ENCODE measurements at places on chromosomes 6 and 20.

DNA sequence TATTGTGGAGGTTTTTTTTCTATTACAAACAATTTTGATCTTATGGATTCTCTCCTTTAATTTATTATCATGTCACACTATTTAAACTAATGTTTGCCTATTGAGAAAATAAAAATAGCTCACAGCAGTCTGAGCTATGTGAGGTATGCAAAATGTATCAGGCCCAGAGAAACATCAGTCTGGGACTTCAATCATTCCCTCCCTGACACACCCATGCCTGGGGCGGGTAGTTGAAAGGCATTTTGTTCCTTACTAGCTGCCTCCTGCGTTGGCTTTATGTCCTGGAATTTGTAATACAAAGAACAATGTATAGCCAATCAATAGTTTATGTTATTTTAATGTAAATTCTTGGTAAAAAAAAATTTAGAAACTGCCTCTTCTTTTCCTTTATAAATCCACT, 403.3 kb downstream of the EPM2A start:
- no peak for DNase-seq

- no peak for DNase-seq
Measured at GRCh38 chr6:24545183-24545582, 50.4 kb downstream of the ALDH5A1 start.

- no peak for DNase-seq
Measured at GRCh38 chr20:13305284-13305683, 84.2 kb downstream of the ISM1 start.

DNA sequence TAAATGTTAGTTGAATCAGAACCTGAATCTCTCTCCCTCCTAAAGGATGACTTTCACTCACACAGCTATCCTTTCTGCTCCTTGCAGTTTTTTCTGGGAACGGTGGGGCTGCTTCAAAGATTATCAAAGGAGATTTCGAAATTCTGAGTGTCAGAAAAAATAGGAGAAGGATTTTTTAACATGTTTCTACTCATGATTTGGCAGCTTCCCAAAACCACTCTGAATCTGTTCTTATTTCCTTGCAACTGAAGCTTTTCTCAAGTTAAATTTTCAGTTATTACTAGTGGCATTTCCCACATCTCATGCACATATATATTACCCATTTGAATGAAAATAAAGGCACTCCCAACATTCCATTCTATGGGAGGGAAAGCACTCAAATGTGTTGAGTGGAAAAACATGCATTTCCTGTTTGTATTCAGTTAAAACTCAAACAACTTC, 123.6 kb downstream of the LCA5 start:
- DNase-seq = no peak

GRCh38 chr6:167581637-167582036, 245.1 kb upstream of the AFDN start:
- DNase-seq = no peak

GRCh38 chr6:52362443-52363227, 684 bp downstream of the PAQR8 start:
- DNase-seq = peak; percentile 10

DNA sequence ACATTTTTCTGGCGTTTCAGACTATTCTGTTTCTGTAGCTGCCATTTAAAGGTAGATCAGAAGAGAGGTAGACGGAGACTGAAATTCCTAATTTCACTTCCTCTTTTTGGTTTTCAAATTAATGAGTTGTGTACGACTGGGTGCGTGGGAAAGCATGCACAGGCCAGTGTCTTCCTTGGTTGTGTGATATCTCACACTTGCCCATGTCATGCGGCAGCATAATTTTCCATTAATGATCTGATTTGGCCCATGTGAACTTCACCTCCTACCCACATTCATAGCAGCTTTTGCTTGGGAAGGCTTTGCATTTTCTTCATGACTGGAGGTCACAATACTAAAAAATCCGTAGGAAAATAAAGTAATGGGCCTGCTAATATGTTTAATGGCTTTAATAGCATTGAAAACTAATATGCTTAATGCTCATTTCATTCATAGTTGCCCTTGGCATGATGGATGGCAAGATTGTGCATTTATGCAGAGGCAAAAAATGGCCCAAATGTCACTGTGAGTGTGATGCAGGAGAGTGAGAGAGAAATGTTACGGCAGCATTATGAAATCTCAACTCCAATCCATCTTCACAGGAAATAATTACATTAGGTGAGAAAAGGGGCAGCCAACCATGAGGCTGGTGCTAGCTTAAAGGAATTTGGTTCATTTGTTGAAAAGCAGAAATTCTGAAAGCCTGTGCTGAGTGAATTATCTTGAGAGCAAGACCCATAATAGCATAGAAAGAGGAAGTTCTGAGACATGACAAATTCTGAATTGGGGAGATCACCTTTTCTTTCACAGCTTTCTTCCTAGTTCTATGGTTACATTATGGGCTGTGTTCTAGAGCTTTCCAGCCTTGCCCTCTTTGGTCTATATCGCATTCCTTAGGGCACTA, 69.0 kb upstream of the UST start:
- DNase-seq = no peak

- DNase-seq = no peak
Measured at GRCh38 chr20:23654717-23655116, 17.0 kb upstream of the CST3 start.

GRCh38 chr20:56205346-56205745, 43.2 kb upstream of the MC3R start:
- DNase-seq = no peak

DNA sequence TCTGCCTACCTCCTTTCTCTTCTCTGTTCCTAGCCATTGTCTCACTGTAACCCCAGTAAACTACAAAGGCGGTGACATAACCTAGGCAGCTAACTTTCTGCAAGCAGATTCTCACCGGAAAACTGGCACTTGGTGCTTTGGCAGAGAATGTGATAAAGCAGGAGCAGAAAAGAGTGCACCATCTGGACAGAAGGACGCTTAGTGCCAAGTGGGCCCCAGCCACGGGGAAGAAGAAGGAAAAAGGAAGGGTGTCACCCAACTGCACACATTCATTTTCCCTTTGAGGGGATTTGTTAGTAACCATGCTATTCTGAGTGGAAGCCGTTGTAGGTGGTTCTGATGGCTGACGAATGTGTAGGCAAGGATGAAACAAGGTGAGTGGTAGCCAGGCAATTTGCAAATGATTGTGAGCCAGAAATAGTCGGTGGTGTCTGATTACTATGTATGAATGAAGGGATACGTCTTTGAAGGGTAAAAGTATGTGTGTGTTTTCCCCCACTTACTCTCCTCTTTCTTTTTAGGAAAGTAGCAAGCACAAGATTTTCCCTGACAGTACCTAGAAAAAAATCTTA, 148.3 kb upstream of the STXBP5 start:
- no peak for DNase-seq

- no peak for DNase-seq
Measured at GRCh38 chr6:129748212-129748900, 38.4 kb upstream of the ARHGAP18 start.

DNA sequence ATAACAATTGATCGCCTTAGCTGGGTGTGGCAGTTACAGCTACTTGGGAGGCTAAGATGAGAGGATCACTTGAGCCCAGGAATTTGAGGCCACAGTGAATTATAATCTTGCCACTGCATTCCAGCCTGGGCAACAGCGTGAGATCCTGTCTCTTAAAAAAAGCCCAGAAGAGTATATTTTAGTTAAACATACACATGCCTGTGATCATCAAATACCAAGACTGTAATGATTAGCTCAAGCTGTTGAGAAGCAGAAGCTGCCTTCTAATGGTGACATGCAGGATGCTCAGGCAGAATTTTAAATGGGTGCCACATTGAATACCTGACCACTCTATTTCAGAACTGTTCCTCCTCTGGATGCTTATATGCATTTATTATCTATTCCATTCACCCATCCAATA, 8.9 kb upstream of the TMEM14A start:
- no peak for DNase-seq

- no peak for DNase-seq
Measured at GRCh38 chr20:64052987-64053840, 3.8 kb upstream of the SOX18 start.

- DNase-seq = no peak
Measured at GRCh38 chr6:170030284-170030815, 260.5 kb downstream of the DLL1 start.

DNA sequence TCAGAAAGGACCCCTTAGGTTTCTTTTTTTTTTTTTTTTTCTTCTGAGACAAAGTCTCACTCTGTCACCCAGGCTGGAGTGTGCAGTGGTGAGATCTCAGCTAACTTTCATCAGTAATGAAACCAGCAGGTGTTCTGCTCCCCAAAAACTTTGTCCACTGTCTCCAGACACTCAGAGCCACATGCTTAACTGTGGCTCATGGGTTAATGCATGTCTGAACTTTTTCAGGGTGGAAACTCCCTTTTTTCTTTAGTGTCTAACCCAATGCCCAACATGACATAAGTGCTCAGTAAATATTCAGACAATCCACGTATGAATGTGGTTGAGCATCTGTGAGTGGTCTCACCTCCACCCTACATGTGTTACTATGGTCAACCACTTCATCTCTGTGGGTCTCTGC, 45.4 kb downstream of the MYB start:
- DNase-seq = no peak

- no peak for DNase-seq
Measured at GRCh38 chr6:168506460-168506859, 65.5 kb downstream of the SMOC2 start.

DNA sequence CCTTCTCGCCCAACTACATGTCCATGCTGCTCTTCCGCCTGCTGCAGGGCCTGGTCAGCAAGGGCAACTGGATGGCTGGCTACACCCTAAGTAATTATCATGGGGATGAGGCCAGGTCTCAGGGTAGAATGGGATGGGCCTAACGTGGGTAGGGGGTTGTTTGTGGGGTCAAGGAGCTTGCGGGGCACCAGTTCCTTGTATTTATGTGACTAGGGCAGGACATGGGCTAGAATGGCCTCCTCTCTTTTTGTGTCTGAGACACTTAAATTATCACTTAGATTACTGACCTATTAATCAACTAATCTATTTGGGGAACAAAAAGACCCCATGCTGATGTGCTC, 10.7 kb downstream of the SLC22A1 start:
- DNase-seq = no peak

- DNase-seq = no peak
Measured at GRCh38 chr20:45209924-45210323, 3.1 kb downstream of the SEMG1 start.

- no peak for DNase-seq
Measured at GRCh38 chr6:24574809-24575208, 71.2 kb downstream of the KIAA0319 start.

- no peak for DNase-seq
Measured at GRCh38 chr20:49692941-49693340, 20.7 kb downstream of the B4GALT5 start.

DNA sequence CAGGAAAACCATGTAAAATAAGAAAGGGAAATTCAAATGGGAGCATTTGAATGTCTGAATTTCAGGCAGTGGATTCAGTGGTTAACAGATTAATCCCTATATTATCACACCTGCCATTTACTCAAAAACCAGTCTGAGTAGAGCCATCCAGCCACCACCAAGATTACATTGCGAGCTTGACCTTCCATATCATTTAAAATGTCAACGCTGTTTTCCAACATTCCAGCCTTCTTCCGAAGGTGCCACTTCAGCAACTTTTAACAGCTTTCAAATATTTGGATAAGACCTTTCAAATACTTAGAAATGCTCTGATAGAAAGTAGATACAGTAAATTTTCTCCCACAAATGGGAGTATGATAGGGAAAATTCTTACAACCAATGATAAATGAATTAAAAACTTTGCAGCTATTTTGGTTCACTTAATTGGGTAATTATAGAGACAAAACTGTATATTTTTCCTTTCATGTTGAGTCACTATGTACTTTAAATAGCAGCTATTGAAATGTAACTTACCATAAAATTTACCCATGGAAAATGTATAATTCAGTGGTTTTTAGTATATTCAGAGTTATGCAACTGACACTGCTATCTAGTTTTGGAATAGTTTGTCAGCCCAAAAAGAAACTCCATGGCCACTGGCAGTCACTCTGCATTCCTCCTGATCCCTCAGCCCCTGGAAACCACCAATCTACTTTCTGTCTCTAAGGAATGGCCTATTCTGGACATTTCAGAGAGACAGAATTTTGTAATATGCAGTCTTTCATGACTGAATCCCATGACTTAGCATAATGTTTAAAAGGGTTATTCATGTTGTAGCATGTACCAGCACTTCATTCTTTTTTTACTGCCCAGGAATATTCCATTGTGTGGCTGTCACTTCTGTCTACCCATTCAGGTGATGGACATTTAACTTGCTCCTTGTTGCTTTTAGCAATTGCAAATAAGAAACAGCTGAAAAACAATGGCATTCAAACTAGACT, 21.5 kb downstream of the EZR start:
- DNase-seq = no peak

DNA sequence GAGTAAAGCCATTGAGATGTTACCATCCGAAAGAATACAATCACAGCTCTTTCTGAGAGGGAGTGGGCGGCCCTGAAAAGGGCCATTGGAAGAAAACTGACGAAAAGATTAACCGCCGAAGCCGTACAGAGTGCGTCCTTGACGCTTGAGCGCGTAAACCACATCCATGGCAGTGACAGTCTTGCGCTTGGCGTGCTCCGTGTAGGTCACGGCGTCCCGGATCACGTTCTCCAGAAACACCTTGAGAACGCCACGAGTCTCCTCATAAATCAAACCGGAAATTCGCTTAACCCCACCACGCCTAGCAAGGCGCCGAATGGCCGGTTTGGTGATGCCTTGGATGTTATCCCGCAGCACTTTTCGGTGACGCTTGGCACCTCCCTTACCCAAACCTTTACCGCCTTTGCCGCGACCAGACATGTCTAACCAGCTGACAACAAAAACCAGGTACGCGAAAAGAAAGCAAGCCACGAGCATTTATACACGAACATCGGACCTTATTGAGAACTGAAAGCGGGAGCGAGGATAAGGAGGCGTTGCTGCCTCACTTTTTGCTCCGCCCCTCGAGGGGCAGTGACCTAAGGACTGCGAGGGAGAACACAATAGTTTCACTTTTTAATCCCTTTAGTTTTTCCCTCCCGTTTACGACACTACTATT, 60.3 kb upstream of the HFE start:
- DNase-seq = peak; percentile 65

GRCh38 chr6:25050356-25050755, 114.6 kb upstream of the RIPOR2 start:
- peak; percentile 21 for DNase-seq

GRCh38 chr6:104187616-104188015, 672.1 kb downstream of the HACE1 start:
- no peak for DNase-seq

- DNase-seq = no peak
Measured at GRCh38 chr6:125392682-125393081, 90.9 kb upstream of the HDDC2 start.

GRCh38 chr6:132268209-132268608, 133.1 kb downstream of the MOXD1 start:
- no peak for DNase-seq

DNA sequence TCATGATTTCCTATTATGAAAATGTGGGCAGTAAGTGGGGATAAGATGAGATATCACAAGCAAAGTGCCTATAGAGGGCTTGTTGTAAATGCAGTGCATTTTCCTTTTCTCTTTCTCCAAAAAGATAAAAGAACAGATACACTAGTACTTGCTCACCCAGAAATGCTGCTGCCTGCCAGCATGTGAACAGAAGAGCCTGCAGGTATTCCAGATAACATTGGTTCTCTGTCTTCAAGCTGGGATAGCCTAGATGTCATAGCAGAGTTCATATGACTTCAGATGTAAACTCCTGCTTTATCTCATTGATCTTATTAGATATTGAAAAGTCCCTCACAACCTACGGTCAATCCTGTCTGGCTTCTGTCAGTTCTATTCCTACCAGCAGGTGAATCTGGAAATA, 123.7 kb downstream of the TMEM200A start:
- no peak for DNase-seq

- DNase-seq = no peak
Measured at GRCh38 chr6:55175078-55176049, 1.0 kb downstream of the HCRTR2 start.

- DNase-seq = no peak
Measured at GRCh38 chr6:168647271-168647670, 206.3 kb downstream of the SMOC2 start.

Measured in activated CD4-positive, CD25-positive, alpha-beta regulatory T cell (primary cell).